ENCODE measurements at places on chromosomes 4 and X. TPM values are rescaled to one million over a fixed set of nuclear protein-coding genes. Genes with fewer than 3 reads are reported as not detected.

GPR34 gene
- not detected for total RNA-seq

ERAS gene
- 0.37 TPM for total RNA-seq

NHS gene
- 0.98 TPM for total RNA-seq

DTHD1 gene
- total RNA-seq: not detected

EFHC2 gene
- 0.37 TPM for total RNA-seq

All from subcutaneous preadipocyte (primary cell).